ENCODE measurements at places on chromosomes 1 and 21.
A peak's percentile ranks its signal among the peaks of the same experiment; 100 is the strongest.

- no peak for DNase-seq
Observed at GRCh38 chr1:183589874-183590243, 400 bp downstream of the NCF2 start.

- DNase-seq, result no peak
Observed at GRCh38 chr1:168613038-168613451, 36.6 kb downstream of the XCL1 start.

- DNase-seq, result no peak
Observed at GRCh38 chr21:44590311-44590721, 2.0 kb downstream of the KRTAP10-6 start.

DNA sequence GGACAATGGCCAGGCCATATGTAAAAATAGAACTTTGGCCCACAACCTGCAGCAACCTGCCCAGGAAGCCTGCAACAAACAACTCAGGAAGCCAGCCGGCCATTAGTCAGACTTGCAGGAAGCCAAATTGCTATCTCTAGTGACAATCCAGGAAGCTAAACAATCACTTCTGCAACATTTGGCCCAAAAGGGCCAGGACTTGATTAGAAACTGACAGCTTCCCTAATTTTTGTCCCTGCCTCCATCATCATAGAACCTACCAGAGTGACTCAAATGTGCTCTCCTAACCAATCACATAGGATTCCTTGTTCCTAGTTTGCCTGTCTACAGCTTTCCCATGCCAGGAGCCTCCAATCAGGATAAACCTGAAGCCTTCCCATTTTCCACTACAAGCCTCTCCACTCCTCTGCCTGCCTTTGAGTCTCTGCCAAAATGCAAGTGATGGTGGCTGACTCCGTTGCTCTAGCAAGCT lies 639.3 kb downstream of the PTPRU start:
- no peak for DNase-seq

GRCh38 chr1:10189659-10190058 lies 20.7 kb upstream of the KIF1B start:
- DNase-seq, result no peak

- DNase-seq, result peak; percentile 88
Observed at GRCh38 chr1:30743584-30744059, 14.0 kb downstream of the LAPTM5 start.

GRCh38 chr1:228299901-228300300 lies 92.1 kb downstream of the OBSCN start:
- DNase-seq, result no peak

- no peak for DNase-seq
Observed at GRCh38 chr1:215568299-215568692, 1.2 kb downstream of the KCTD3 start.

- no peak for DNase-seq
Observed at GRCh38 chr1:199936441-199936840, 91.1 kb upstream of the NR5A2 start.

DNA sequence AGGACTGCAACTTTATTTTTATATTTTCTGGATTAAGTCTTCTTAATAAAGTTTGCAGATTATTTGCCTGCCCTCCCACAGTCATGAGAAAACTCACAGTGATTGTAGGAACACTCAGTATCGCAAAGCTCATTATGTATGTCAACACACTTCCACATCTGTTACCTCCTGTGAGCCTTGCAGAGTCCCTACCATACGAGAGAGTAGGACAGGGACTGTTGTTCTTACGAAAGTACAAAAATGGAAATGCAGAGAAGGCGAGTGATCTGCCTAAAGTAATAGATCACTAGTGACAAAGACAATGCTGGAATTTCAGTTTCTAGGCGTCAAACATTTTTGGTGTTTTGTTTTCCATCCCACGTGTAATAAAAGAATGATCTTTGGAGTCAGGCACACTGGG lies 131.7 kb downstream of the SYT2 start:
- no peak for DNase-seq

GRCh38 chr1:212981571-212982328 lies 31.4 kb downstream of the VASH2 start:
- DNase-seq, result no peak

DNA sequence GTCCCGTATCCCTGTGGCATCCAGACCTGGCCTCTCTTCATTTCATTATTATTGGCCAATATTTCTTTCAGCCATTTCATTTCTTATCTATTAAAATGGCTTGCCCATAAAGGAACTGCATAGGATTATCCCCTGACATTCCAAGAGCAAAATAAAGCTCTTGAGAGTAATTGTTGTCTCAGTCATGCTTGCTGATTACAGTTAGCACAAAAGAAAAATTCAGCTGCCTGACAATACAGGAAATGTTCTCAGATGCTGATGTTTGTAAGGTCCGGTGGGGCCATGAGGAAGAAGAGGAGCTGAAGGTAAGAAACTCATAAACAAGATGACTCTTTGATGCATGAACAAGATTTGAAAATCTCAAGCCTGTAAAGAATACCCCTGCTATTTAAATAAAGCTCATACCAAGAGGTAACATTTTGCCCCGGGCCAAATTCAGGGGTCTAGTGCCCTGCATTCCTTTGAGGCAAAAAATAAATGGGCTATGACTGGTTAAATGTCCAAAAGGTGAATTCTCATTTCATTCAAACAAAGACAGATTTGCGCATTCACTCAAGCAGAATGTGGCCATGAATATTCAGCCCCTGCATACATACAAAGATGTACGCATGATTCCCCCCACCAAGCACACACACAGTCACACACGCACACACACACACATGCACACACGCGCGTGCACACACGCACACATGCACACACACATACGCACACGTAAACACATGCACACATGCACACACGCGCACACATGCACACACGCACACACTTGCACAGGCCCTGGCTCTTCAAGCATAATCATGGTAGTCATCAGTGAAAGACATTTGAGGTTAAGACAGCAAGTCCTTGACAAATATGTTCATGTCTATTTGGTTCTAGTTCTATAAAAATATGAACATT lies 44.8 kb downstream of the KCNJ15 start:
- DNase-seq, result no peak

- peak; percentile 31 for DNase-seq
Observed at GRCh38 chr1:227887697-227888403, 59.9 kb downstream of the WNT9A start.

GRCh38 chr1:239784896-239785295 lies 306.8 kb upstream of the FMN2 start:
- DNase-seq, result no peak

DNA sequence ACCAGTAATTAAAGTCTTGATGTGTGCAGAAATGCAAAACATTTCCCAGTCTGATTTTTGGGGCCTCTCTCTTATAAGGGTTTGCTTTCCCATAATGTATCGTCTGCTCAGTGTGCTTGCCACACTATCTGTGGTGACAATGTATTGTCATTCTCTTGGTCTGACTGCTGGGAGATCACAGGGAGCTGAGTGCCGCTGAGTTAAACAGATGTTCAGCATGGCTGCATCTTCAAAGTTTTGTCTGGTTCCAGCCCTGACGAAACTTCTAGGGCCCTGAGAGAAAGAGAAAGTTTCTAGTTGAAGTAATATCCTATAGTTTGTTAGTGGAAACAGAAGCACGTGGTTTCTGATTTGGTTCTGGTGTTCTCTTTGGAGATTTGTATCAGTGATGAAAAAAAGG lies 42.6 kb downstream of the DNM3 start:
- no peak for DNase-seq

GRCh38 chr1:32286763-32287162 lies 5.1 kb upstream of the HDAC1 start:
- DNase-seq, result no peak

DNA sequence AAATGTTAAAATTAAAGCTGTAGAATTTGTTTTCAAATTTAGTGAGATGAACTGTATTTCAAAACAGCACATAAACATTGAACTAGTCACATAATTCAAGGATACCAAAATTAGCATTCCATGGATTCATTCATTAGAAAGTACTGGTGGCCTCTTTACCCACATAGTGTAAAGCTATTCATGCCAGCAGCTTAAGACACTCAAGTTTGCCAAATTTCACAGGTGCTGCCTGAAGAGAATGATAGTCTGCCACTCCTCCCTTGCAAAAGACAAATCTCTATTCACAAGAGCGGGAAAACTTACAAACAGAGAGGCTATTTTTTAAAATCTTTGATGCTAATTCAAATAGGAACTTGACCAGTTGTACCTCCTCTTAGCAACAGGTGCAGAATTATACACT lies 337.0 kb downstream of the BRINP3 start:
- no peak for DNase-seq

GRCh38 chr1:93699503-93700168 lies 18.0 kb upstream of the BCAR3 start:
- no peak for DNase-seq

- no peak for DNase-seq
Observed at GRCh38 chr1:19083081-19083480, 126.6 kb upstream of the IFFO2 start.

- DNase-seq, result no peak
Observed at GRCh38 chr1:160721473-160721872, 9.9 kb upstream of the CD48 start.

DNA sequence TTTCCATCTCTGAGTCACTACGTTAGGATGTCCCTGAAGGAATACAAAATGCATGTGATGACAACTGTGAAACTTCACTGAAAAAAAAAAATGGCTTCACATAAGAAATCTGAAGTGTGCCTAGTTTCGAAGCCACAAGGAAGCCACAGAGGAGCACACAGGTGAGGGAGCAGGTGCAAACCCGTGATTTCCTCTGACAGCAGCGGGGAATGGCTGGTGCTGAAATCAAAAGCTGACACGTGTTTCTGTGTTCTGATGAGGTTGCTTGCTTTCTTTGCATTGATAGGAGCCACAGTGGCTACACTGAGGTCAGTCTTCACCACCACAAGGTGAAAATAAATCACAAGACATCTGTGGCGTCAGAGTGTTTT lies 105.7 kb upstream of the TLR5 start:
- peak; percentile 80 for DNase-seq

DNA sequence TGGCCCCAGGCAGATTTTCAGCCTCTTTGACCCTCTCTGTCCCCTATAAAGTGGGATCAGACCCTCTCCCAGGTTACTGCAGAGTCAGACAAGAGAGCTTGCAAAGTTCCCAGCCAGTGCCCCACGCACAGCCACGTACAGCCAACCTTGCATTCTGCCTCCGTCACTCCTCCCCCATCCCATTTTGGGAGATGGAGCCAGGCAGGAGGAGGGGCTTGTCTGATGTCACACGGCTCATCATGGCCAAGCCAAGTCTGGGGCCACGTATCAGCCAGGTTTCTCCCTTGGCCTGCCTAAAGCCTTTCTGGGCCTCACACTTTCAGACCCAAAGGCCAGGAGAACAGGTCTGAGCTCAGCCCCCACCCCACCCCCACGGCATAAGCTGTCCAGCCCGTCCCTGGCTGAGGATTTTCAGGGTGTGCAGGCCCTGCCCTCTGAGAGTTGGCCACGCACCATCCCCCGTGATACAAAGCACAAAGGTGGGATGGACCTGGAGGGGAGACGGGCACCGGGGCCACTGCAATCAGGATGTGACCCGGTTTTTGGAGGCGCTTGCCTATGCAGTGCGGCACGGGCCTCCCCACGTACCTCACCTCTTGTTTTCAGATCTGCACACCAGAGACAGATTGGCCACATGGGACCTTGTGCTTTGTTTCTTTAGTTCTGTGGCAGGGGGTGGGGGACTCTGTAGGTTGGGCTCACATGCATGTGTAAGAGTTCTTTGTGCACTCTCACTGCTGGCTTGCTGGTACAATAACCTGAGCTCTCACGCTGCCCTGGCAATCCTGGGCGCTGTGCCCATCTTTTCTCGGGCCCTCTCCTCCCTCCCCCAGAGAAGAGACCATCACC lies 47.6 kb downstream of the TRIM11 start:
- DNase-seq, result no peak

GRCh38 chr1:27952147-27952546 lies 7.6 kb upstream of the XKR8 start:
- DNase-seq, result no peak

Data from central memory CD4-positive, alpha-beta T cell (primary cell).